Activated CD4-positive, alpha-beta T cell treated with anti-CD3 and anti-CD28 coated beads, Interleukin-10, Interleukin-2, amounts not matched to agents 100 ng/mL and 50 ng/mL, durations not matched to agents 16 hours and 8 hours (primary cell): ENCODE measurements at places on chromosomes 13 and 19.

GRCh38 chr19:11234486-11235075 lies 4.8 kb upstream of the ANGPTL8 start:
- DNase-seq, result no peak

GRCh38 chr19:3970808-3971598 lies at the start of gene DAPK3:
Gene DAPK3, minus strand, starts transcription at chr19:3971099. Its CDS starts 1,364 bp downstream, at chr19:3969735.
- DNase-seq, result peak; percentile 98

DNA sequence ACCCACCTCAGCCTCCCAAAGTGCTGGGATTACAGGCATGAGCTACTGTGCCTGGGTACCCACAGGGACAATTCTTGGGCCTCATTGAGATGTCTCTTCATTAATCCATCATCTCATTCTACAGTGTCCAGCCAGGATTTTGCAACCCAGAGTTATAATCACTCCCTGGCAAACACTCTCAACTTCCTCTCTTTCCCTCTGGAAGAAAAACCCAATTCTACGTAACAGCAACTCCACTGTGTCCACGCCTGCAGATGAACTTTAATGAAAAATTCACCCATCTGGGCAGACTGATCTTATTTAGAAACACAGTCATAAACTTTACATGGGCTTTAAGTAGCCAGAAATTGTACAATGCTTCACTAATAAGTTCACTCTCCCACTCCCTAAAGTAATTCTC lies 90.1 kb upstream of the ABCC4 start:
- no peak for DNase-seq

DNA sequence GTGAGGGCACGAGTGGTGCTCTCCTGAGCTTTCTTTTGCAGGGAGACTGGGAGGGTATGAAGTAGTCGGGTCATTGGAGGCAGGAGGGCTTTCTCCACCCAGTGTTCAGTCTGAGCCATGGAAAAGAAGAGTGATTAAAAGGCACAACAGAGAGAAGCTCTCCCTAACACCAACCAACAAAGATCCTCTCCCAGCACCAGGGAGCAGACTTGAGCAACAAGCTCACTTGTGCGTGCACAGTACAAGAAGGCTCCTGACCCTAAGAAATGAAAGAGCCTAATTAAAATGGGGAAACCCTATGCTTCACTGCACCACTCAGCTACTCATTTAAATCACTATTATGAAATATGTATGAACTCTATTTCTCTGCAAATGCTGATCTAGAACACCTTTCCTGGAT lies 276.3 kb upstream of the SOX21 start:
- DNase-seq, result no peak

DNA sequence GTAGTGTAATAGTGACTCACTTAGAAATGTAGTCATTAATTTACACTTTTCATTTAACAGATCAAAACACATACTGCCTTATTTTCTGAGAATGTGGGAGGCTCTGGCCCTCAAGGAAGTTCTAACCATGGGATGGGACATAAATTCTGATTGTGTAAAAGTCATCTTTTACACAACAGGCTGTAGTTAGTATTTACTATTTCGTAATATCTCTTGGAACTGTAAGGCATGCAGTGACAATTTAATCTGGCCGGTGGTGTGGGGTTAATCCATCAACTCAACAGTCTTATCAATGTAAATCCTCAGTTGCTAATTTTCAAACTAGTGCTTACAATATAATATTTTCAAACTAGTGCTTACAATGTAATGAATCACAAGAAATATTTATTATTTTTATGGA lies 1599.2 kb downstream of the EFNB2 start:
- DNase-seq, result no peak

DNA sequence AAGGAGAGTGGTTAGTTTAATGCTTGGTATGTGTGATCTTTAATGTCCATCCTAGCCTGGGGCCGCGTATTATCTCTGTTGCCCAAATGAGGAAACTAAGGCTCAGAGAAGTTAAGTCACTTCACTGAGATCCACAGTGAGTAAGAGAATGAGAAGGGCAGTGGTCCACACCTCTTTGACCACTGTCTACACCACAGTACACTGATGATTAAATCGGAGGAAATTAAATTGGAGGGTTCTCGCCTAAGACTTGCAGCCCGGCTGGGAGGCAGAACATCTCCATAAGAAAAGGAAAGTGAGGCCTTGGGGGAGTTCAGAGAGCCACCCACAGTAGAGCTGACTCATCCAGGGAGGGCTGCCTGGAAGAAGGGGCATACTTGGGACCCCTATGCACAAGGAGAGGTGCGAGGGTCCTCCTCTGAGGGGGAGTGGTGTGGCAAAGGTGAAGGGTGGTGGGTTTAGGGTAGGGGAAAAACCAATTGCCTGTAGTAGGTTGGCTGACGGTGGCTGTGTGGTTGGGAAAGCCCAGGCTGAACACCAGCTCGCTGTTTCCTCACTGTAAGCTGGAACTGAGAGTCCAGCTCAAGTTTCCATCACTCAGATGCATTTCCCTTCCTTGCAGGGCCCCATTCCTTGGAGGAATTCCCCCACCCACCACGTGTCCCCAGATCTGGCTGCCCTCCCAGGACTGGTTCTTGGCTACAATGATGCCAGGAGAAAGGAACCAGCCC lies 15.0 kb upstream of the DHRS12 start:
- peak; percentile 37 for DNase-seq

GRCh38 chr19:23983406-23983805 lies 68.7 kb downstream of the ZNF726 start:
- no peak for DNase-seq

DNA sequence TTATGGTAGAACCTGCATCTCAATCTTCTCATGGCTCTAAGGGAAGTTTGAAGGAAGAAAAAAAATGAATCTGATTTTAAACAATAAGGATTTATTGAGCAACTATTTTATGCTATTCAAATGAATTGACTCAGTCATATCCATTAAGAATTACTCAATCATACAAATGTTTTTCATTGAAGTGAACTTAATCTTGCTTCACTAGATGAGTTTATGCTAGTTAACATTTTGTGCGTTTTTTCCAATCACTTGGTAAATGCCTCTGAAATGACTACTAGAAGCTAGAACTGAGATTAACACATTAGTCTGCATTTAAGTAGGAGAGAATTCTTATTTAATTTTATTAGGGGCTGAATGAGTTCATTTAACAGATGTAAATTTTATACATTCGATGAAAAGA lies 25.2 kb downstream of the RXFP2 start:
- DNase-seq, result no peak

DNA sequence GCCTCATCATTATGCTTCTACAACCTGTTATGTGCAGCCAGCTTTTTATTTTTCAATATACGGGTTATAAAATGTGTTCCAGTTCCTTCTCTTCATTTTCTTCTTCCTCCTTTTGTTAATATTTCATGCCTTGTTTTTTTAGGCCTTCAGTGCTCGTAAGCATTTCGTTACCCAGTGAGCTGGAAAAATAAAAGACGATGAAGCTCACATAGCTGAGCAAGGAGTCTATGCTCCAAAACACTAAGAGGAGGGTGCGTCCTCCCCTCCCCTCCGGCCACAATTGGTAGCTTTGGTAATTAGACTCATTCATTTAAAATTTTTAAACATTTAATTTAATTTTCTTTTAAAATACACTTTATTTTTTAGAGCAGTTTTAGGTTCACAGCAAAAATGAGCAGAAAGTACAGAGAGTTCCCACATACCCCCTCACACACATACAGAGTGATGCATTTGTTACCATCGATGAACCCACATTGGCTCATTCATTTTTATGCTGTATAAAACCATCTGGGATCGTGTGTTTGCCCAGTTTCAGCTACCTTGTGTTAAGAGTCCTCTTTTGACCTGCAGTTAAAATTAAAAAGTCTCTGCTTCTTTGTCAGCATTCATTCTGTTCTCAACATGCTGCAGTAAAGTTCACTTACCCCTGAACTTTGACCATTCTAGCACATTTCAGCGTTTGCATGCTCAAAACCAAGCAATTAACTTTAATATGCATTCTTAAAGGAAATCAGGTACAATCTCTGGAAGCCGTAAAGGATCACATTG lies 223.9 kb downstream of the LACC1 start:
- no peak for DNase-seq

- DNase-seq, result peak; percentile 75
Measured at GRCh38 chr13:79481685-79482052, 714 bp downstream of the NDFIP2 start.
